ENCODE measurements at places on chromosomes 3 and 15.

DNA sequence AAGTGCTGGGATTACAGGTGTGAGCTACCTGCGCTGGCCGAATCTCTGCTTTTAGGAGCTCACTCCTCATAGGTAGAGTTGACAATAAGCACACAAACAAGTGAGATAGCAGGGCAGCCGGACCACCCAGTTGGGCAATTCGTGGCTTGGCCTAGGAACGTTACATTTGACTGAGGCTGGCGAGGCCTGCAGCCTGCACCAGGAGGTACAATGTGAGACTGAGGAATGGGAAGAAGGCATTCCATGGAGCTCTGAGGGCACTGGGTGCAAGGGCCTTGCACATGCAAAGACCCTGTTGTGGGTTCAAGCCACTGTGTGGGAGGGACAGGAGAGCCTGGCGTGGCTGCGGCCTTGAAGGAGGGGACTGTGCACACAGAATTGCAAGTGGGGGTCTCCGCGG is 152.5 kb downstream of the LRRK1 start:
- no peak for DNase-seq

DNA sequence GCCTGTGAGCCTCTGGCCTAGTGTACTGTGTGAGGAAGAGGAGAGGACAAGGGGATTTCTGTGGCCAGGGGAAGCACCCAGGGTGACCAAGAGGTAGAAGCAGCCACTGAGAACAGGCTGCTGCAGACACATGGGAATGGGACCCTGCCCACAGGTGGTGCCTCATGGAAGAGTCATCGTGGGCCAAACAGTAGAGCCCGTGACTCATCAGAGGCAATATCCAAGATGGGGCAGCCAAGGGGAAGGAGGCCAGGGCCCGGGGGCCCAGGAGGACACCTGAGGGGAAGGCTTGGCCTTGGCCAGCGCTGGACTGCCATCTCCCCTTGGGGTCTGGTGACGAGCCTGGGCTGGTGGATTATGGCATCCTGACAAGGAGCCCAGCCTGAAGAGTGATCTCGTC is 275.0 kb upstream of the LYSMD4 start:
- DNase-seq = no peak

DNA sequence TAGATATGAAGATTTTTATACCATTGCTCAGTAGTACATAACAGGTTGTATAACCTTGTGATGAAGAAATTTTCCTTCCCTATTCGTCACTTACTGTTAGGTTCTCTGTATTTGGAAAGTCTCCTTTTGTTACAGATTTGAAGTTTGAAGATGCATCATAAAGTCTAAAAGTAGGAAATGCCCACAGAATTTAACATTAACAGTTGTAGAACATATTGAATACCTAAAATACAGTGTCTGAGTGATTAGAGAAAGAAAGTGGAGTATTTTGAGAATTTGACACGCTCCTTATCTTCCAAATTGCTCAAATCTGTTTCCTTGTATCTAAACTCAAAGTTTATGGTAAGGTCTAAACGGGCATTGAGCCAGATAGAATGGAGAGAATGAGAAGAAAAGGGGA is 111.3 kb downstream of the MBNL1 start:
- DNase-seq = no peak

DNA sequence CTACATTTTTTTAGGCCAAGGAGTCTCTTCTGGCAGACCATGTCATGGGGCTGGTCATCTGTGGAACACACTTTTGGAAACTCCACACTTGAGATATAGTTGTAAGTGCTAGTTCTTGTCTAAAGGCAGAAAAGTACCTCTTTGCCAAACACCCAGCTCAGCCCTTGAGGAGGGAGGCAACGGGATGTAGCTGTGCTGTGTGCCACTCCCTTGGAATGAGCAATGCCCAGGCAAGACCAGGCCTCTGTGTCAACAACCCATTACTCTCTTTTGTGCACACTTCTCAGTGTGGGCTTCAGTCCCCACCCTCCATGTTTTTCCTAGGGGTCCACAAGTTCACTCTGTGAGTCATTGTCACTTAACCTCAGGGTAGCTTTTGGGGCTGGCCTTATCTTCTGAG is 528.3 kb upstream of the CFAP20DC start:
- DNase-seq = no peak

GRCh38 chr15:59223736-59224135 is 17.1 kb downstream of the LDHAL6B start:
- DNase-seq = no peak

- no peak for DNase-seq
Observed at GRCh38 chr3:117695321-117695720, 985.7 kb downstream of the TUSC7 start.

- no peak for DNase-seq
Observed at GRCh38 chr3:59235634-59236012, 185.8 kb upstream of the CFAP20DC start.

GRCh38 chr3:55622116-55622515 is 135.0 kb upstream of the WNT5A start:
- DNase-seq = no peak

- no peak for DNase-seq
Observed at GRCh38 chr3:124780356-124780755, 50.1 kb downstream of the UMPS start.

DNA sequence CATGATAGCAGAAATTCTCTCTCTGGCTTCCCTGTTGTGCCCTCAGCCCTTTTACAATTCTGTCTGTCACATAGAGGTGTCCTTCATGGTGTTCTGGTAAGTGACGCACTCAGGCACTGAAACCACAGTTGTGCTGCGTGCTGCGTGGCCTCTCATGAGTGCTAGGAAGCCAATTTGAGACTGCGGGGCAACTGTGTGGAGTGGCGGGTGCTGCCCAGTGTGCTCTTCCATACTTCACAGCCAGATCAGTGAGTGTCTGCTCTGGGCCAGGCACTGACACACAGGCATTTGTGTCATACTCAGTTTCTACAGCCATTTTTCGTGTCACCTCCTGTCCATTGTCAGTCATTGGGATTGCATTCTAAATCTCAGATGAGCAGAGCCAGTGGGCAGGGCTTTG is 133.1 kb upstream of the PLXNA1 start:
- DNase-seq = no peak

GRCh38 chr3:17494117-17494809 is 248.2 kb downstream of the TBC1D5 start:
- no peak for DNase-seq

GRCh38 chr15:25572191-25572590 is 133.4 kb upstream of the UBE3A start:
- no peak for DNase-seq

DNA sequence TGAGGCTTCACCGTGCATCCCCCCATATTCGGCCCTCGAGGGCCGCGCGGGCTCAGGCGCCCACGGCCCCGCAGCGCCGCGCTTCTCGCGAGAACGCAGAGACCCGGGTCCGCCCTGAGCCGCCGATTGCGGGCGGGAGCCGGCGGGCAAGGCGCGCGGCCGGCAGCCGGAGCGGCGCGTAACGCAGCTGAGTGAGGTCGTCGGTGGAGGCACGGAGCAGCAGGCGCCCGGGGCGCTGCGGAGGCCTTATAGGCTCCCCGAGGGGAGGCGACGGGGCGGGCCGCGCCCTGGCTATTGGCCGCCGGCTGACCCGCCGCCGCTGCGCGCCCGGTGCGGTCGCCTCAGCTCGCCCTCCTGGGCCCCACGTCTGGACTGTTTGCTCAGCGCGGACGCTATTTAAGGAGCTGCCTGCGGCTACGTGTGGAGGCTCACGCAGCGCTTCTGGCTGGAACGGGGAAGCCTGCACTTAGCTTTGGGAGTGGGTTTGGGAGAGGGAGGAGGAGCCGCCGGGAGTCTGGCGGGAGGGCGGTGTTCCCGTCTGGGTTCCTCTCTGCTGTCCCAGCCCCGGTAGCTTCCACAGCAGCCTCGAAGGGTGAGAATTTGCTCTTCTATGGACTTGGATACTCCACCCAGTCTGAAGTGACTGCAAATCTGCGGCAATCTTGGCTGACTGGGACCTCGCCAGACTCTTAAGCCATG is at the start of gene PLOD2:
TSS of gene PLOD2 (minus strand) at position 221 of the 699 bp plus-strand sequence. CDS start at position 26, 195 bp downstream.
- no peak for DNase-seq

- DNase-seq = no peak
Observed at GRCh38 chr15:39593071-39593655, 12.3 kb downstream of the THBS1 start.

- DNase-seq = no peak
Observed at GRCh38 chr3:173932624-173933023, 535.1 kb downstream of the NLGN1 start.

DNA sequence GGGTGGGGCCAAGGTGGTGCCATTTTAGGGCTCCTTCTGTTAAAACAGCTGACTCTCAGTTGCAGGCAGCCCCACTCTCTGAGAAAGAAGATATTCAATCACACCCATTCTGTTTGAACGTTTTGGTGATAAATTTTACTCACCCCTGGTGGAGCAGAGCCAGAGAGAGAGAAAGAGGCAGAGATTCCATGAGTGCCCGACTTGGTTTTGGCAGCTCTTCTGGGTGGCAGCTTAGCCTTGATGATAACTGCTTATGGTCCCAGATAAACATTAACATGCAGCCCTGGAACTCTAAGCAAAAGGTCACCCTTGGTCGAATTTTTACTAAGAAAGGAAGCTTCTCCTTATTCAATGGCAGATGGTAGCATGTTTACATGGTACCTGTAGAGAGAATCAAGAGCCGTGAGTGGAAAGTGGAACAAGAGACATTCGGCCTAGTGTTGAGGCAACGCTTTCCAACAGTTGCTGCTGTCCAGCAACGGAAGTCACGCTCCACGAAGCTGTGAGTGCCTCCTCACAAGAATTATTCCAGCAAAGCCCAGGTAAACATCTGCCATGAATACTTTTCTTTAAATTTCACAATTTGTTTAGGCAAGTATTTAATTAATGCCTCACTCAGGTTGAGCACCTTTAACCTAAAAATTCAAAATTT is 530.6 kb upstream of the ROBO2 start:
- no peak for DNase-seq

- no peak for DNase-seq
Observed at GRCh38 chr3:197564097-197564843, 8.5 kb upstream of the BDH1 start.

GRCh38 chr3:24867783-24868182 is 373.1 kb upstream of the THRB start:
- no peak for DNase-seq

DNA sequence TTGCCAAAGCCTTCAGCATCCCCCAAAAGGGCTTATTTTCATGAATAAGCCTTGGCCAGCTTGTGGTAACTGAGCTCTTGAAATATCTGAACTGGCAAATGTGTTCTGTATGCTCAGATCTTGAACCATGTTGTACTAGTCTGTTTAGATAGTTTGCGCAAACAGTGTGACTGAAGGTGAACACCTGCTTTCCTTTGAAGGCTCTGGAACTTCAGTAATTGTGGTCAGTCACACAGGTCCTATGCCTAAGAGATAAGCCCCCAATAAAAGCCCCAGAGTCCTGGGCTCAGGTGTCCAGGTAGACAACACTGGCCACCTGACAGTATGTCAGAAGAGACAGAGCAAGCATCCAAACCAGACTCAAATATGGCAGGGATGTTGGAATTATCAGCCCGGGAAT is 5.4 kb downstream of the TUBGCP5 start:
- DNase-seq = no peak

DNA sequence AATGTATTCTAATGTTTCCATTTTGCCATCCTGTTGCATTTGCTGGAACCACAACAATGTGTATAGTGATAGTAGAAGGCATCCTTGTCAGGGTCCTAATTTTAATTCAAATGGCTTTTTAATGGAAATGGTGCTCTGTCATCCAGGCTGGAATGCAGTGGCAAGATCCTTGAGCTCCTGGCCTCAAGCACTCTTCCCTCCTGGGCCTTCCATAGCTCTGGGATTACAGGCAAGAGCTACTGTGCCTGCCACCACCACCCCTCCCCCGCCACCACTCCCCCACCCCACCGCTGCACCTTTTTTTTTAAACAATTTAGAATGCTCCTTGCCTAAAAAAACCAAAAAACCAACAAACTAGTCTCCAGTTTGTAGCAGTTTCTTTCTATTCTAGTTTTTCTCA is 15.2 kb upstream of the IQCF6 start:
- no peak for DNase-seq

DNA sequence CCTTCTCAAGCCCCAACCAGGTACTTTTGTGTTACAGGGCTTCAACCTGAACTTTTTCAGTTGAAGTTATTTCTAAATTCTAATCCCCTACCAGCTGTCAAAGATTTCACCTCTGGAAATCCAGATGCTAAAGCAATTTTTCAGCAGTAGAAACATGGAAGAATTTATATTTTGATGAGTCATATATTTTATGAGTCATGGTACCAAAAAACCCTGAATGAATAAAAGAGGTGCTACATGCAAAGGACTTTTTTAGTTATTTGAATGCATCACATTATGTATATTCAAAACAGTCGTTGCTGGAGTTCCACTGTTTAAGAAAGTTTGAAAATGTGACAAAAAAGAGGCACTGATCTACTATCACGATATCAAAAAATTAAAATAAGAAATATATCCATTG is 96.0 kb upstream of the ZNF385D start:
- no peak for DNase-seq

GRCh38 chr15:43423793-43424192 is 52.9 kb downstream of the TUBGCP4 start:
- DNase-seq = no peak

DNA sequence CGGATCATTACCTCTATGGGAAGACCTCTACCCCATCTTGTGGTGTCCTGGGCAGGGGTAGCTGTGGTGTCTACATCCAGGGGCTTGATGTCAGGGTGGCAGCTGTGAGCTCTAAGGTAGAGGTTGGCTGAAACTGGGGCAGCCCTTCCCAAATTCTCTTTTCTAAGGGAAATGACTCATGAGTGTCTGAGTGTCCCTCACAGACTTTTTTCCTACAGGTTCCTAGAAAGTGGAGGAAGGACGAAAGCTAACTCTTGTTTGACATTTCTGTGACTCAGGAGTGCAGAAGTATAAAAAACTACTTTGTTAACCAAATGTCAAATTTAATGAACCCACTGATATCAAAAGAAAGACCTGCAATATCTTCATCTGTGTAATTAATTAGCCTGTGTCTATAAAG is 481.5 kb downstream of the PDCD6IP start:
- DNase-seq = no peak

GRCh38 chr3:143060906-143061305 is 58.7 kb upstream of the CHST2 start:
- DNase-seq = no peak

DNA sequence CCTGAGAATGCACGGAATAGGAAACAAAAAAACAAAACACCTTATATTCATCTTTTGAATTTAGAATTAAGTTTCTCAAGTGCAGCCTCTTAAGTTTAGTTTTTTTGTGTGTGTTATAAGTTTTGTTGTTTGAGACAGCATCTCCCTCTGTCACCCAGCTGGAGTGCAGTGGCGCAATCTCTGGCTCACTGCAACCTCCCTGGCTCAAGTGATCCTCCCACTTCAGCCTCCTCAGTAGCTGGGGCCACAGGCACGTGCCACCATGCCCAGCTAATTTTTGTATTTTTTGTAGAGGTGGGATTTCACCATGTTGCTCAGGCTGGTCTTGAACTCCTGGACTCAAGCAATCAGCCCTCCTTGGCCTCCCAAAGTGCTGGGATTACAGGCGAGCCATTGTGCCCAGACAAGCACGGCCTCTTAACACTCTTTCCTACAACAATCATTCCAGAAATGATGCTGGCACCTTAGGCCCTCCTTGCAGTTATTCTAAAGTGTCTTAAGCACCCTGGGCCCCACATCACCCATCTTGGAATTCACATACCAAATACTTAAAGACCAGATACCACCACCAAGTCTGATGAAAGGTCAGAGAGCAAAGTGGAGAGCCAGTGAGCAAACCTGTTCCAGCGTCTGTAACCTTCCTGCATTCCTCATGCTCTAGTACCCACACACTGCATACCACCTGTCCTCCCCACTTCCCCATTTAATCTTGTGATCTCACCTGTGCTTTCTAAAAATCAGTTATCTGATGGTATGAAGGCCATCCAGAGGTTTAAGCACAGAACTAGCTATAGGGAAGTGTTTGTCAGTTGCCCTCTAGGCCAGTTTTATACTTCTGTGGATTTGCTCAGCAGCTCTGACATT is 6.9 kb upstream of the SPG11 start:
- no peak for DNase-seq

GRCh38 chr3:126883241-126883640 is 99.7 kb upstream of the PLXNA1 start:
- DNase-seq = no peak
